Activated CD4-positive, alpha-beta T cell treated with anti-CD3 and anti-CD28 coated beads, Interleukin-2, amount 50 U/mL, for 4 hours (primary cell): ENCODE measurements at places on chromosomes 5 and 9.
A peak's percentile ranks its signal among the peaks of the same experiment; 100 is the strongest.

DNA sequence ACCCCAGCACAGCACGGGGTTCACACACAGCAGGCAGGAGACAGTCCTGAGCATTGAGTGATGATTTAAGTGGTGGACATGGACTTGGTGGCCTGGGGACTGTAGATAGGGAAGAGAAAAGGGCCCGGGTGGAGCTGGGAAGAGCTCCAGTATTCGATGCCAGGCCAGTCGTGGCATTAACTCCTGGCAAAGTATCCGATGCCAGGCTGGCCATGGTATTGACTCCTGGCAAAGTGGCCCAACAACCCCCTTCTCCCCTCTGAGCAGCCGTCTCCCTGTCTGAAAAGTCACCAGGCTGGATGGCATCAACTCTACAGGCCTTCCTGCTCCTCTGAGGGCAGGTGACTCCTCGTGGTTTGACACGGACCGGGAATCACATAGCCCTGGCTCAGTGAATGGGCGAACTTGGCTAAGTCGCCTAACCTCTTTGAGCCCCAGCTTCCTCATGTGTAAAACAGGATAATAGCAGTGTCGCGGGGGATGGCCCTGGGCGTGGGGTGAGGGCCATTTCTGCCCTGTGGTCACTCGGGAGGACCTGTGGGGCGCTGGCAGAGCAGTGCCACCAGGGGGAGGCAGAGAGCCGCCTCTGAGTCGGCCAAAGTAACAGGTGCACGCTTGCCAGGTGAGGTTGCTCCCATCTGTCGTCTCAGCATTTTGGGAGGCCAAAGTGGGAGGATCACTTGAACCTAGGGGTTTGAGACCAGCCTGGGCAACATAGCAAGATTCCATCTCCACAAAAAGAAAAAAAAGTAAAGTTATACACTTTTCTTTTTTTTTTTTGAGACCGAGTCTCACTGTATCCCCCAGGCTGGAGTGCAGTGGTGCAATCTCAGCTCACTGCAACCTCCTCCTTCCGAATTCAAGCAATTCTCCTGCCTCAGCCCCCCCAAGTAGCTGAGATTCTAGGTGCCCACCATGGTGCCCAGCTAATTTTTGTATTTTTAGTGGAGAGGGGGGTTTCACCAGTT is 5.7 kb upstream of the SEC16A start:
- peak; percentile 72 for DNase-seq

GRCh38 chr5:151155775-151156506 is 1.6 kb downstream of the ANXA6 start:
- DNase-seq, result no peak

DNA sequence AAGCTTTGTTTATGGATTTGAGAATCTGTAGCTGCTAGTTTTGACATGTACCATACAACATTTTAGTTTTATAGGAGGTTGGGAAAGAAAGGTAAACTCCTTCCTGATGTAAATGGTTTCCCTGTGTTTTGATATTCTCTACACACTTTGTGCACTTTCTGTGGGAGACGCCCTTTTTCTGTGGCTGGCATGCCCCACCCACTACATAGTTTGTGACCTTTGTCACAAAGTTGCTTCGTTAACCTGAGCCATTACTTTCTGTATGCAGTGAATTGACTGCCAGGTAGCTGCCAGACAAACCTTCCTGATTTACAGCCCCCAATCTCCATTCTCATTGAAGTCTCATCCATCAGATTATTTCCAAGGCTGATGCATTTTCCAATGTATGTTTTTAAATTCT is 90.6 kb downstream of the NLN start:
- DNase-seq, result no peak

GRCh38 chr9:114050646-114051045 is 27.5 kb downstream of the AMBP start:
- no peak for DNase-seq

GRCh38 chr5:171275841-171276544 is 33.1 kb upstream of the TLX3 start:
- DNase-seq, result no peak

DNA sequence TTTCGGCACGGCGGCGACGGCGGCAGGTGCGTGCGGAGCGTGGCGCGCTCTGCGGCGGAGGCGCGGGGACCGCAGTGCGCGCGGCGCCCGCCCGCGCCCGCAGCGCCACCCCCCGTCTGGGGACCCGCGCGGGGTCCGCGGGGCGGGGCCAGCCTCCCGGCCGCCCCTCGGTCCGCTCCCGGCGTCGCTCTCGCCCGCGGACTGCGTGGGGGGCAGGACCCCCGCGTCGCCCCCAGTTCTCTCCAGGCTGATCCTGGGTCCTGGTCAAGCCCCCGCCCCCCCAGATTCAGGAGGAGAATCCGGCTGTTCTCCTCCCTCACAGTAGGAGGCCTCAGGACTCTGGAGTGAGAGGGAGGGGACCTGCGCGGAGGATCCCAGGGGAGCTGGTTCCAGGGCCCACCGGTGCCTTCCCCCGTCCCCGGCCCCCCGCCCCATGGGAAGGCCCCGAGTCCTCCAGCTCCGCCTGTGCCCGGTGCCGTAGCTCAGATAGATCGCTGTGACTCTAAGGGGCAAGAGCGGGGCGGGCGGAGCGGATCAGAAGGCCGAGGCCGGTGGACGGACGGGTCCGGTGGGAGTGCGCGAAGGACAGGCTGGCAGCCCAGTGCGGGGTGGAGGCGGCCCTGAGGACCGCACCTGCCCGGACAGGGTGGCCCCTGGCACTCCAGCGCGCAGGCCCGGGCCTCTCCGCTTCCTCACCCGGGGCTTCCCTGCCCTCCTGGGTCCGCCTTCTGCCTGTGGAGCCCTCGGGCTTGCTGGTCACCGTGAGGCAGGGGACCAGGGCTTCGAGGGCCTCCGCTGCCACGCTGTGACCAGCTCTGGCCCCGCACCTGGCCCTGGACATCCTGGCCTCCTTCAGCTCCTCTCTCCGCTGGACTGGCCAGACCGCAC is at the start of gene RNF208:
RNF208 (minus strand) TSS at position 51 of the 888 bp plus-strand sequence. CDS start 1,028 bp downstream, outside the sequence.
- no peak for DNase-seq

- DNase-seq, result no peak
Observed at GRCh38 chr9:95963659-95964058, 88.2 kb downstream of the ERCC6L2 start.

GRCh38 chr9:2601785-2602378 is 19.7 kb upstream of the VLDLR start:
- DNase-seq, result no peak

GRCh38 chr9:93057703-93058354 is 672 bp upstream of the SUSD3 start:
- DNase-seq, result no peak

- no peak for DNase-seq
Observed at GRCh38 chr5:22751536-22751935, 101.6 kb downstream of the CDH12 start.

GRCh38 chr5:39661026-39661779 is 236.4 kb upstream of the DAB2 start:
- no peak for DNase-seq

DNA sequence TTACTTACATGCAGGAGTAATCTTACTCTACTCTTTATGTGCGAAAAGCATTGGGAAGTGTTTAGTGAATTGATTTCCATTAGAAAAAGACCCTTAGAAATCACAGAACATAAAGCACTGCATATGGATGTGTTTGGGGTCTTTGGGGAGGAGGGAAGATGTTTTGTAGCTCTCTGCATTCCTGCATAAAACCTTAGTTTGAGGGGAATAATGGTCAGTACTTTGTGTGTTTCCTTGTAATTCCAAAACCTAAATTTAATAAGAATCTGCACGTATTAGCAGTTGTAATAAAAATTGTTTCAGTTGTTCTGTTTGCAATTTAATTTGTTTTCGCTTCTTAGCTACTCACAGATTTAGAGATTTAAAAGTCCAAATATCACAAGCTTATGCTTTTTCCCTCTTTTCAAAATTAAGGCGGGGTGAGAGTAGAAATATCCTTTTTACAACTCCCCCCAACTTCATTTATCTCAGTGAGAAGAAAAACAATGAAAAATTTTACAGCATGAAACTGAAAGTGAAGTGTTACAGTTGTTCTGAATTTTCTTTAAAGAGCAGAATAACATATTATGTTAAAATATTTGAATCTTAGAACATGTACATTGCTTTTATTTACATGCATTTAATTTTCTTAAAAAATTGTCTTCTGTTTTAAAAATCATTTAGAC is 143.8 kb downstream of the SMARCA2 start:
- DNase-seq, result no peak

DNA sequence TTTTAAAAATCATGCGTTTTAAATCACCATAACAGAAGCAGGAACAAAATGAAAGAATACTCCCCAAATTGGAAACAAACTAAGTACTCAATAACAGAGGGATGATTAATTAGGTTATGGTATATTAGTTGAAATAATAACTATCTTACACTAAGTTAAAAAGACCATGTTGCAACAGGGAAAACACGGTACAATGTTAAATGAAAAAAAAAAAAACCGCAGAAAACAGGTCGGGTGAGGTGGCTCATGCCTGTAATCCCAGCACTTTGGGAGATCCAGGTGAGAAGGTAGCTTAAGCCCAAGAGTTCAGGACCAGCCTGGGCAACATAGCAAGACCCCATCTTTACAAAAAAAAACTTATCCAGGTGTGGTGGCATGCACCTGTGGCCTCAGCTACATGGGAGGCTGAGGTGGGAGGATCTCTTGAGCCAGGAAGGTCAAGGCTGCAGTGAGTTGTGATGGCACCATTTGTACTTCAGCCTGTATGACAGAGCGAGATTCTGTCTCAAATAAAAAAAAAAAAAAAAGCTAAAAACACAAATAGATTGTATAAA is 2.4 kb upstream of the PTPN3 start:
- DNase-seq, result no peak

DNA sequence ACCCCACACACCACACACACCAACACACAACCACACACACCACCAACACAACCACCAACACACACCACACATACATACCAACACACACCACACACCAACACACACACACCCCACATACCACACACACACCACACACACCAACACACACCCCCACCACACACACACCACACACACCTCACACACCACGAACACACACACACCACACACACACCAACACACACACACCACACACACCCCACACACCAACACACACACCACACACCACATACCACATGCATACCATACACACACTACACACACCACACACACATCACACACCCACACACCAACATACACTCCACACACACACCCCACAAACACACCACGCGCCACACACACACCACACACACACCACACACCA is 171.4 kb downstream of the GOLPH3 start:
- DNase-seq, result no peak

DNA sequence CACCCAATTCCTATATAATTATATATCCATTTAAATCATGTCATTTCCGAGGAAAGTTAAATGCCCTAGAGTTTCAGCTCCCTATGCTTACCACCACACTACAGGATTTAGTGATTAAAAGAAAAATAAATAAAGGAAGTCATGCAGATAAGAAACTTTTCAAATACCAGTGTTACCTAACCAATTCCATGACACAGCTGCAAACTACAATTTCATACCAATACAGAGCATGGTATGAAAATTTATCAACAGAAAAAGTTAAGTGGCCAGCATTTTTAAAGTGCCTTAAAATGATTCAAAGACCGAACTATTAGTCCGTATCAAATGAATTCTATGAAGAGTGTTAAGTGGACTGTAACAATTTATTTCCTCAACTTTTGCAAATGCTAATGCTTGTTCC is 35.9 kb downstream of the CEP120 start:
- DNase-seq, result no peak

DNA sequence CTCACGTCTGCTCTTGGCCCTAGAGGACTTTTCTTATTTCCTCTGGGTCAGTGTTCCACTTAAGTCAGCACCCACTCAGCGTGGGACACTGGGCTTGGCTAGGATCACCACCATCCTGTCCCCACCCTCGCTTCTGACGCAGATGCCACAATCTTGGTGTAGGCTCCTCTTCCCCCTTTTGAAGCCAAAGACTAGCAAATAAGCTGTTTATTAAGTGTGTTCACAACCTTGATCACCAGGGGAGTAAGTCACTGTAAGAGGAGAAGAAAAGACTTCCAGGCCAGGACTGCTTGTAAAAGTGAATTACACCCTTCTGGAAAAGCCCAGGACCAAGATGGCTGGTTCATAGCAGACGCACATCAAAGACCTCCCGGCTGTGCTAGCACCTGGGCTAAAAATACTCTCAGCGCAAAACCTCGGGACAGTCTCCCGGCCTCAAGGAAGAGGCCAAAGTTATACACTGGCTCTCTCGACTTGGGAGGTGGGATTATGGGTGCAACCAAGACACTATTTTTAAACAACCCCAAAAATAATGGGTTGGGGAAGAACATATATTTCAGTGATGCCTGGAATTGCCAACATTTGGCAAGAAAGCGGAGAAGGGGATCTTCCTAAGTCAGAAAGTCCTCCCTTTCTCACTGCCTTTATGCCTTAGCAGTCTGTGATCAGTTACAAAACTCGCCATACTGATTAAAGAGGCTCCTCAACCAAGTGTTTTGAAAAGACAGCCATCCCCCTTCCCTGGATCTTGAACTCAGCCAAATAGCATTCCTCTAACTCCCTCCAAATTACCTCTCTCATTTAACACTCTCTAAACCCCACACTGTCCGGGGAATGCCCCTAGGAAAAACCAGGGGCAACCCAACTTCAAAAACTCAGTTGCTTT is 69.4 kb downstream of the RAPGEF1 start:
- DNase-seq, result no peak

- DNase-seq, result no peak
Observed at GRCh38 chr9:4603830-4604229, 58.3 kb upstream of the PLPP6 start.

DNA sequence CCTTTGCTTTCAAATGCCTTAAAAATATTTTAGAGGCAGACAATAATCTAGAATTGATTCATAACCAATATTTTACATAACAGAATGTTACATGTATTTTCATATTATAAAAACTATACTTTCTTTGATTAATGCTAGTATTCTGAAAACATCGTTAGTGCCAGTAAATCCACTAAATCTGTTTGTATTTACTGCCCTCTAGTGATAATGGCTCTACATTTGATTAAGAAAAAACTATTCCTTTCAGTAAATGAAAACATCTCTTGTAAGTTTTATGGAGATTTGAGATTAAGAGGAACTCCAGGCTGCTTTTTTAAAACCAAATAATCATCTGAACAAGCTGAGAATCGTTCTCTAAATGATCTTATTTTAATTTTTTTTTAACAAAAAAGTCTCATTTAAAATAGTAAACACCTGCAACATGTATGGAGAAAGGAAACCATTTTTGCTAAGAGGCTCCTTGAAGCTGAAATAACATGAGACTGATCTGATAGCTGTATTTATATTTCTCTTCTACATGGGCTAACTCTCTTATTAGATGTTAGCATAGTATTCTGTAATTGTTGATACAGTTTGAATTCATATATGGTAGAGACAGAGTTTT is 424.7 kb downstream of the RAB3C start:
- no peak for DNase-seq

GRCh38 chr5:37859805-37860204 is 20.0 kb upstream of the GDNF start:
- DNase-seq, result no peak

DNA sequence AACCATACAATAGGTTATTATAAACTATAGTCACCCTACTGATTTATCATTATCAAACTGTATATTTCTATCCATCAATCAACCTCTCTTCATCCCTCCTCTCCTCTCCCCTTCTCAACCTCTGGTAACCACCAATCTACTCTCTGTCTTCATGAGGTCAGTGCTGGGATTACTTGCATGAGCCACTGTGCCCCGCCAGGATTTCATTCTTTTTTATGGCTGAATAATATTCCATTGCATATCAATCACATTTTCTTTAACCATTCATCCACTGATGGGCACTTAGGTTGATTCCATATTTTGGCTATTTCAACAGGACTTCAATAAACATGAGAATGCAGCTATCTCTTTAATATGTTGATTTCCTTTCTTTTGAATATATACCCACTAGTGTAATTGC is 10.8 kb upstream of the PURA start:
- no peak for DNase-seq
